Stimulated activated CD8-positive, alpha-beta memory T cell treated with anti-CD3 and anti-CD28 coated beads, Interleukin-7, amount 100 ng/mL, for 1 hour (primary cell): ENCODE measurements at places on chromosomes 1 and 21.
A peak's percentile ranks its signal among the peaks of the same experiment; 100 is the strongest.

DNA sequence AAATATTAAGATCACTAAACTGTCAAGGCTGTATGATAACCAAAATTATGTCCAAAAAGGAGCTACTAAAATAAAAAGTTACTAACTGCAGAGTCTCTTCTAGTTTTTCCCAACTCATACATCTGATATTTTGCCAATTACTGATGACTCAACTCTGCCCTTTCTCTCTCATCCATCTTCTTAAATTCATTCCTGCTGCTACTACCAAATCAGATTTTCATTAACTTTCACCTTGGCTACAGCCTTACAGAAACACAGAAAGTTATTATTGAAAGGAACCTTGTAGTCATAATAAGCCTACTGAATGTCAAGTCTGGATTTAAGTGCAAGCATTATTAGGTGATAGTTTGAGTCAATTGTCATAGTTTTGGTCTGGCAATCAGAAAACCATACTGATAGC, 273.1 kb downstream of the DPYD start:
- DNase-seq, result no peak

- peak; percentile 12 for DNase-seq
Observed at GRCh38 chr1:226444901-226445300, 37.0 kb upstream of the PARP1 start.

DNA sequence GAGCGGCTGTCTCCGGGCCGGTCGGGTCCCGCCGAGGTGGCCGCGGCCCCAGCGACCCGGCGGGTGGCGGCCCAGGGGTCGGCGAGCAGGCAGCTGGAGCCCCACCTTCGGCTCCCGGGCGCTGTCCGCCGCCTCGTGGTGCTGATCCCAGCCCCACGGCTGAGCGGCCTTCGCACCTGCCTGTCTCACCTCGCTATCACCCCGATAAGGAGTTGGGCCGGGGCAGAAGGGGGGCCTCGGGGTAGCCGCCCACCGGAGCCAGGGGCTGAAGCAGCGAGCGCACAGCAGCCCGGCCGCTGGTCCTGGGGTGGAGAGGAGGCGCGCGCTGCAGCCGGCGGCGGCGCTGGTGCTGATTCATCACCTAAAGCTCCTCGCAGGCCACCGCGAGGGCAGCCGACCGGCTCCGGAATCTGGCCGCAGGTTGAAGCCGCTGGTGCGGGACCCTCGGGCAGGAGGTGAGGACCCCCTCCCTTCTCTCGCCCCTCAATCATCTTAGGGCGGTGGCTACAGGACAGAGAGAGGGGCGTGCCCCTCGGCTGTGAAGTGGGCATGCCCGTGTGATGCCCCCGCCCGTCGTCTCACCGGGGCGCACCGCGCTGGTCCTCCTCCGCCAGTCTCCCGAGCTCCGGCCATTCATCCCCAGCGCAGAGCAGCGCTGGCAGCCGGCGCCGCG, 575 bp downstream of the TRIM67 start:
- DNase-seq, result no peak

DNA sequence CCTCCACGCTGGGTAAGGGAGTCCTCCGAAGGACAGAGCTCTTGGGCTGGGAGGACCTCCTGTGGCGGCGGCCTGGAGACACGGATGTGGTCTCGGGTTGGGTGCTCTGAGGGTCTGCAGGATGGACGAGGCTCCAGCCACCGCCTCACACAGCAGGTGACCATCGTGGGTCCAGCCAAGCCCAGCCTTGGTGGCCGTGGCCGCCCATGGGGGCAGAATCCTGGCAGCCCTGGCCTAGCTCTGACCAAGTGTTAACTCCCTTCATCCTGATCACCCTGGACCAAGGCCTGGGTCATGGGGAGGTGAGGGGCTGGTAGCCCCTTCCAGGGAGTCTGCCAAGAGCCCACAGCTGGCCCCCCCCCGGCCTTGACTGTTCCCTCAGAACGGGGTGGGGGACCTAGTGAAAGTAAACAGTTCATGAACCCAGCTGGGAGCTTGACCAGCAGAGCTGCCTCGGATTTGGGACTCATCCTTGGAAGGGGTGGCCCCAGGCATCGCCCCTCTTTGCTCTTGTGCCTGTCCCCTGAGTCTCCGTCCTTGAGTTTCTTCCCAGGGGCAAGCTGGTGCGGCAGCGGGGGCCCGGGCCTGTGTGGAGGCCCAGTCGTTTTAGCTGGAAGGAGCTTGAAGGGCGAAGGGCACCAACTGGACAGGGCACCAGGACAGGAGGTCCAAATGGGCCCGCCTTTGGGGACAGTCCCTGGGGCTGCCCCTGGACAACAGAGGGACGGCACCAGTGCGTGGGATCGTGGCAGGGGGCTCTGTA, 17.8 kb downstream of the ARHGEF16 start:
- DNase-seq, result no peak

DNA sequence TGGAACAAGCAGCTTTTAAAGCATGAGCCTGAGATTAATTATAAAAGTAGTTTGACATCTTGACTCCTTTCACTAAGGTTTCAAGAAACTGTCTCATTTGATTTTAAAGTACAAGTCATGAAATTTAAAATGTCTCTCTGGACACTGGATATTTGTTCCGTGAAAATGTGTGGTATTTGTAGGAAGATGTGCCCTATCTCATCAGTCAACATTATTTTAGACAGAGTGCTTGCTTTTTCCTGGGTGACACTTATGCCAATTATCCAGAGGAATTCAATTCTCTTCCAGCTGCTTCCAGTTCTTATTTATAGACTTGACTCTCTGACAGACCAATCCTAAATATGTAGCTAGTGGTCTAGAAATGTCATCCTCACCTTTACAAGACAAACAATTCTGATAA, 300.4 kb downstream of the PLA2G4A start:
- DNase-seq, result no peak

- DNase-seq, result no peak
Observed at GRCh38 chr1:85394130-85394529, 70.8 kb downstream of the DDAH1 start.

DNA sequence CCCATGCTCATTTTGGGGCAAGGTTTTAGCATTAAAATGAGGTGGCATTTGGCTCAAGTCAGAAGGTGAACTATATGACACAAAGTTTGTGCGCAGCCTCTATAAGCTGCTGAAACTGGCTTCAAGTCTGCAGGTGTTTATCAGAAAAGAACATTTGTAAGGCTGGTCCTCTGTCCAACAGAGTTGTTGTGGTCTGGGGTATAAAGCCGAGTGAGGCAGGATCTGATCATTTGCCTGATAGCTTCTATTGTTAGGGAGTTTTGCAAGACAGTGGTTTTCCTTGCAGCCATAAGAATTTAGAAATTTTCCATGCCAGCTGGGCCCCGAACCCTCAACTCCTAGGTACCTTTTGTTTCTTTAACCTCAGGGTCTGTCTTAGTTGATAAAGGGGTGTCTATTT, 130.8 kb downstream of the PGBD5 start:
- no peak for DNase-seq

- no peak for DNase-seq
Observed at GRCh38 chr1:116405241-116406135, 32.4 kb downstream of the ATP1A1 start.

GRCh38 chr1:206766251-206766856, 4.2 kb upstream of the IL19 start:
- DNase-seq, result peak; percentile 53

- no peak for DNase-seq
Observed at GRCh38 chr1:54360165-54361005, 45.8 kb downstream of the SSBP3 start.

DNA sequence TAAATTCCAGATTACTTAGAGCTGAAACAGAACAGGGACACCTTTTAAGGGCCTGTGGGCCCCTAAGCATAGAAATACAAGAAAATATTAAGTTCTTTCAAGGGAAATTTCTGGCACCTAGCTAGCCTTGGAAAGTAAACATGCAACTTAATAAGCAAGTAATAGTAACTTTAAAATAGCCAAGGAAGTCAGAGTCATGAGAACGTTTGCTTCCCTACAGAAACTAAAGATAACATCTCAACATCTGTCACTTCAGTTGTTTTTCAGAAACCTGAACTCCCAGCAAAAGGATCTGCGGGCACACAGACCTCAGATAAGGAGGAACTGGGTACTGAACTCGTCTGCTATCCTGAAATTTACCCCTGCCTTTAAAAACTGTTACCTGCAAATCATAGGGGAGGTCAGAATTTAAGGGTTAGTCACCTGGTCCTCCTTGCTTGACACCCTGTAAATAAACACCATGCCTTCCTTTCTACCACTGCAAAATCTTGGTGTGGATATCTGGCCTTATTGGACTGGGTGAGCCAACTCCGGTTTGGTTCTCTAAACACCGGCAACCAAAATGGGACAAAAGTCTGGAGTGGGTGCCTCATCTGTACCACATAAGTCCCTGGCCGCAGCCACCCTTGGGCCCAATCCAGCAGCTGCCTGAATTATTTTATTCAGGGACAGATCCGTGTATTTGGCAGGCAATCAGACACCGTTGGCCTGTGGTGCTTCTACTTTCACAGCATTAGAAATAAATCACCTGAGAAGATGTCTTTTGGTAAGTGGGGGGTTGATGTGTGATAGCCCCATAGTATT, 27.9 kb downstream of the NRDC start:
- DNase-seq, result no peak

DNA sequence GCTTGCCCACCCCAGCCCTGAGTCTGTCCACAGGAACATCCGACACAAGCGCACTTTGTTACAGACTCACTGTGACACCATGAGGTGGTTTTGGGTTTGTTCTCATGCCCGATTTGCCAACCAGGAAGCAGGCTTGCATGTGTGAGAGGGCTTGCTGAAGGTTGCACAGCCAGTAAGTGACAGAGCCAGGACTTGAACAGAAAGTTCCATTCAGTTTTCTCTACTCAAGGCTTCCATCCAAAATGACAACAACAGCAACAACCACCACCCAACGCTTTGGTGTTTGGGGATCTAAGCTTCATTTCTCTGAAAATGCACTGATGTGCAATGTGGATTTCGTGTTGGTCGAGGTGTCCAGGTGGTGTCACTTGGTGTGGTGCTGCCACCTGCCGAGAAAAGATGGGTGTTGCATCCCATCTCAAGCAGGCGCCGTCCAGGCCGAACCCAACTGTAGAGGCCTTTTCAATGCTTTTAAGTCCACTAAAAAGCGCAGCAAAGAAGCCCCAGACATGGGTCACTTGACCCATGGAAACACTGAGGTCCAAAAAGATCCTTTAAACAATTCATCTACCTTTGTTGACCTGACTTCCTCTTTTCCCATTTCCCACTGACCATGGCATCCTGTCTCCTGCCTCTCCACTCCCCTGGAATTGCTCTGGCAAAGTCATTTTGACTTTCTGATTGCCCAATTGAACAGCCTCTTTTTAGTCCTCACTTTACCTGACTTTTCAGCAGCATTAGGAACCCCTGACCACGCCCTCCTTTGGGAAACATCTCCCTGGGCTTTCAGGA, 12.2 kb downstream of the CITED4 start:
- peak; percentile 66 for DNase-seq

DNA sequence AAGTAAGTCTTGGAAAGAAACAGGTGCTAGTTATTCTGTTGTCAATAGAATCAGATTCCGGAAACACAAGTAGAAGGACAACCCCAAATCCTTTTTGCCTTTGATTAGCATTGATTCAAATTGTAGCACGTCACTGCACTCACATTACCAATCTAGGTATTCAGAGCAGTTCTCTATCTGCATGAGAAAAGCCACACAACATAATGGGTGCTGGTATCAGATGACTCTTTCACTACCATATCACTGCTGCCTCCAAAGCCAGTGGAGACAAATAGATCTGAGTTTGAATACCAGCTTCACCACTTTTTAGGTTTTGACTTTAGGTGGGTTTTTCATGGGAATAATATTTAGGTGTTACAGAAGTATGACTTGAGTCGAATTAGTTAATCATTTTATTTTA, 38.9 kb downstream of the RTCA start:
- DNase-seq, result no peak

- DNase-seq, result no peak
Observed at GRCh38 chr1:17605582-17606344, 66.3 kb downstream of the ARHGEF10L start.

DNA sequence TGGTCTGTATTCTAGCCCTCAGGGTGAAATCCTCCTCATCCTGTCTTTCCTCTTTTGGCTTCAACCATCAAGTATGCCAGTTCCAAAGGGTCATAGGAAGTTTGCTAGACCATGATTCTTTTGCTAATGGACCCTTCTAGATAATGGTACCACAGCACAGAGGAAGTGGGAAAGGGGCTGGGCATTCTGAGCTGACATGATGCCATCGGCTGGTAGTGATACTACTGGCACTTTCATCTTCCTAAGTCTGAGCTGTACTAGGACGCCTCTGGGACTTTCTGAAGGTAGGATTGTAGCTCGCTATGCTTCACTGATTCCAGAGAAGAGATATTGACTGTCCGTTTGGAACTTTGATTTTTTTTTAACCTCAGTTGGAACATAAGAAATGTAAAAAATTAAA, 11.4 kb downstream of the FASLG start:
- DNase-seq, result no peak

DNA sequence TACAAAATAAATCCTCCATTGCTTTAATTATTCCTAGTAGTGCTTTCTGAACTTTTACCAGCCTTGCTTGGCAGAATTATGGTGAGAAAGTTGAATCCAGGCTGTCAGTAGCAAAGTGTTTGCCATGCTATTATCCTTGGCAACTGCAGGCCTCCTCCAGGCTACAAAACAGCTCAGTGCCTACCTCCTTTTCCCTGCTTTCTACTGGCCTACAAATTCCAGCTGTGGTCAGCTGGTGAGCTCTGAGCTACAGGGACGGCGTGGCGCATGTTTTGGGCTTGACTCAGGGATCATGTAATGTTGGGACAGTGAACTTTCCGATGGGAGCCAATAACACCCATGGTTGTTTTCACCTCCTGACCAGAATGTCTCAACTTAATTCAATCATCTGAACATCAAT, 456.1 kb upstream of the ADAMTS5 start:
- DNase-seq, result no peak

DNA sequence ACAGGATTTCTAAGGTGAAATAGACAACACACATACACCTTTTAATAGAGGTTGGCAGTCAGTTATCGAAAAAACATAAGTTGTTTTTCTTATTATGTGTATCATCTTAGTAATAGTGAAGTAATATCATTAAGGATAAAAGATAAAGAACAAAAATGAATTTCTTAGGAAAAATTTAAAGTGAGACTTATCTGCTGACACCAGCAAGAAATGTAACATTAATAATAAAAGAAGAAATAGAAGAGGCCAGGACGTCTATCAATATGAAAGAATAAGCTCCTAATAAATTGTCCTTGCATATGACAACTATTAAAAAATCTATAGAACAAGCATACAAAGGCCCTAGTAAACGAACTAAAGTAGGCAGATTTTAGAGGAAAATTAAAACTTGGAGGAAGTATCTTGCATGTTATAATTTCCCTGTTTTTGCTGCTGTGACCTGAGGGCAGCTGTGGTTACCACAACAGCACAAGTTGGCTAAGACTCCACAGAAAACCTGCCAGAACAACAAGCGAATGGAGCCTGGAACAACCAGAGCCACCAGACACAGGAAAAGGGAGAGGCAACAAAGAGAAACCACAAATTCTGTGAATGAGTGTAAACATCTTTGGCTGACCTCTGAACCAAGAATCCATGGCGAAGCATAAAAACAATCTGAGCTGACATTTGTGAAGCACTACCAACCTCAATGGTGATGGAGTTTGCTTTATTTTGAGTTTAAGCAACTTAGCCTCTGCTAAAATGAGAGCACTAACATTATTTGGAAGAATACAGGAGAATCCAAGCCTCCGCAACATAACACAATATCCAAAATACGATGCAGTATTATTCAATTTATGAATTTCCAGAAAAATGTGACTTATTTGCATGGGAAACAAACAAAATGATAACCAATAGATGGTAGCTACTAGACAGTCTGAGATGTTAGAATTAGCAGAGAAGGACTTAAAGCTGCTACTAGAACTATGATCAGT, 207.5 kb downstream of the KCNT2 start:
- DNase-seq, result no peak

- DNase-seq, result no peak
Observed at GRCh38 chr1:204377800-204378668, 18.3 kb upstream of the PLEKHA6 start.
